Ammon's horn (tissue), 1 donor: ENCODE measurements at places on chromosomes 3 and 15.

DNA sequence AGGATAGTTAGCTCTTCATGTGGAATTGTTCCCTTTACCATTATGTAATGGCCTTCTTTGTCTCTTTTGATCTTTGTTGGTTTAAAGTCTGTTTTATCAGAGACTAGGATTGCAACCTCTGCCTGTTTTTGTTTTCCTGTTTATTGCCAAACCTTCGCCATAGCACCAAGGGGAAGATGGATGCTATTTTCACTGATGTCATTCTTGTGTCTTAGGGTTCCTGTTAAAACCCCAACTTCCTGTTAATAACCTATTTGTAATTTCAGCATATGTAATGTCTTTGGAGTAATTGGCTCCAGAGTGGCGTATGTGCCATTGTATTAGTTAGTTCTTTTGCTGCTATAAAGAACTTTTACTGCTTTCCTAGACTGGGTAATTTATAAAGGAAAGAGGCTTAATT lies 10.8 kb downstream of the SAMMSON start:
- DNase-seq: no peak

DNA sequence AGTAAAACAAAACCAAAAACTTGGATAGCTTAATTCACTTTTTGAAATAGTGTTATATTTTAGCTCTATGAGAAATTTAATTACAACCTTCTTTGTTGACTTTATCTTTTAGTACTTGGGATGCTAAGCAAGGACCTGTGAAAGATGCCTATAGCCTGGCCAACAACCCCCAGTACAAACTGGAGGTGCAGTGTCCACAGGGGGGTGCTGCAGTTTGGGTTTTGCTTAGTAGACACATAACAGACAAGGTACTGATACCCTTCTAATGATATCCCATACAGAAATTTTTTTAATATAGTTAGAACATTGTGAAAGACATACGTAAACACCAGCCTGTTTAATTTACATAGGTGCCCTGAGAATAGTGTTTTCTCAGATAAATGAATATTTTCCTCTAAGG lies 35.3 kb downstream of the CAPN7 start:
- DNase-seq: no peak

GRCh38 chr3:195666-196065 lies 897 bp upstream of the CHL1 start:
- peak; percentile 53 for DNase-seq

DNA sequence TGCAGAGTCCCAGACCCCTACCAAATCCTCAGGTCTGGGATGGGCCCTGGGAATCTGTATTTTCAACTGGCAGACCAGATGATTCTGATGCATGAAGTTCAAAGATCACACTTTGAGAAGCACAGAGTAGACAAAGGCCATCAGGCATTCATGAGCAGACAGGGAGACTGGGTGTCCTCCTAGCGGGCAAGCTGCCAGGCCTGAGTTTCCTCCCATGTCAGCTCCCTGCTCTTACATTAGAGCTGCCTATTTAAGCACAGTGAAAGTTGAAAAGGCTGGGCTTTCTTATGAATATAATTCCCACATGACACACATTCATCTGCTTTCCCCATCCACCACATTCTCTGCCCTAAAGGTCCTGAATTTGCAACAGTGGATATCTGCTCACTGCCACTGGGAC lies 14.0 kb downstream of the CAPN3 start:
- DNase-seq: no peak

- DNase-seq: no peak
Observed at GRCh38 chr15:82538961-82539690, 1.1 kb downstream of the RPS17 start.

- peak; percentile 11 for DNase-seq
Observed at GRCh38 chr3:38297947-38298711, 16.0 kb downstream of the SLC22A14 start.

- DNase-seq: no peak
Observed at GRCh38 chr3:80043226-80043625, 275.4 kb upstream of the ROBO1 start.

GRCh38 chr15:52139599-52140462 lies 27.3 kb upstream of the BCL2L10 start:
- DNase-seq: peak; percentile 76

DNA sequence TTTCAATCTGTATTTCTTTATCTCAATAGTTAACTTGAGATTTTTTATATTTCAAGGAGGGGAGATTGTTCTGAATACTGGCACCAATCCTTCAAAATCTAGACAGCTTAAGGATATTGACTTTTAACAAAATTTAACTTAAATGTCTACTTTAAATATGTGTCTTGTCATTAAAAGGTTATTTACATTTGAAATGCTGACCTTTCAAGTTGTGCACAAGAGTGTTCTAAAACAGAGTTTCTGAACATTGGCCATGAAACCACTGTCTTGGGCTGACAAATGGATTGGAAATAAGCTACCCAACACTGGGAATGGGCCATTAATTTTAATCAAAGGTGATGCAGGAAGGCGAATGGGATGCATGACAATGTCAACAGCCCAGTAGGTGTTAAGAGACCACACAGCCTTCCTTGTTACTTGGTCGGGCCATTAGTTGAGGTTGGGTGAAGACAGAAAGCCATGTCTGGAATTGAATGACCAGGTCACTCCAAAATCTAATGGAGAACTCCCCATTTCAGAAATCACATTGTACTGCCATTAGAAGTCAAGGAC lies 128.5 kb downstream of the CDIN1 start:
- no peak for DNase-seq

DNA sequence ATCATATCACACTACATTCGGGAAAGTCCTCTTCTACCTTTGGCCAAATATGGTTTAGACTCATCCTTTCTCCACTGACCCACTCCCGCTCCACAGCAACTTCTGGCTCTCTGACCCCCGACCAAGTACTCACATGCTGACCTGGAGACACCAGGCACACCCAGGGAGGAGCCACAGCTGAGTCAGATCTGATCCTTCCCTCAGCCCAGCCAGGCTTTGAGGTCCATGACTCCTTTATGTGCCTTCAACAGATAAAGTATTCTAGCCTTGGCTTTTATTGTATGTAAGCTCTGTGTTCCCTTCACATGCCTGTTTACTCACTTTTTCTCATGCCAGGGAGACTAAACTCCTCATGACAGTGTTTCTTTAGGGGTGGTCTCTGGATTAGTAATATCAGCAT lies 166.9 kb upstream of the UMPS start:
- no peak for DNase-seq

GRCh38 chr15:31345606-31346366 lies 19.2 kb downstream of the KLF13 start:
- no peak for DNase-seq

GRCh38 chr15:96002890-96003859 lies 327.3 kb upstream of the NR2F2 start:
- DNase-seq: no peak

DNA sequence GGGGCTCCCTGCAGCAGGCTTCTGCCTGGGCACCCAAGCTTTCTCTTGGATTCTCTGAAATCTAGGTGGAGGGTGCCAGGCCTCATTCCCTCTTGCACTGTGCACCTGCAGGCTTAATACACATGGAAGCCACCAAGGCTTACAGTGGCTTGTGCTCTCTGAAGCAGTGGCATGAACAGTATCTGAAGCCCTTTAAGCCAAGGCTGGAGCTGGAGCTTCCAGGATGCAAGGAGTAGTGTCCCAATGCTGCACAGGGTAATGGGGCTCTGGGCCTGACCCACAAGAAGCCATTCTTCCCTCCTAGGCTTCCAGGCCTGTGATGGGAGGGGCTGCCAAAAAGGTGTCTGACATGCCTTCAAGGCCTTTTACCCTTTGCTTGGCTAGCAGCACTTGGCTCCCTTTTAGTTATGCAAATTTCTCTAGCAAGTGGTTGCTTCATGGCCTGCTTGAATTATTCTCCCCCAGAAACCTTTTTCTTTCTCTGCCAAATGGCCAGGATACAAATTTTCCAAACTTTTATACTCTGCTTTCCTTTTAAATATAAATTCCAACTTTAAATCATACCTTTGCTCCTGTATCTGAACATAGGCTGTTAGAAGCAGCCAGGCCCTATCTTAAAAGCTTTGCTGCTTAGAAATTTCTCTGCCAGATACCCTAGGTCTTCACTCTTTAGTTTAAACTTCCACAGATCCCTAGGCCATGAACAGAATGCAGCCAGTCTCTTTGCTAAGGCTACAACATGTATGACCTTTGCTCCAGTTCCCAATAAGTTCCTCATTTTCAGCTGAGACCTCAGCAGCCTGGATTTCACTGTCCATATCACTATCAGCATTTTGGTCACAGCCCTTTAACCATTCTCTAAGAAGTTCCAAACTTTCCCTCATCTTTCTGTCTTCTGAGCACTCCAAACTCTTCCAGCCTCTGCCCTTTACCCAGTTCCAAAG lies 201.1 kb upstream of the LRRFIP2 start:
- peak; percentile 11 for DNase-seq

DNA sequence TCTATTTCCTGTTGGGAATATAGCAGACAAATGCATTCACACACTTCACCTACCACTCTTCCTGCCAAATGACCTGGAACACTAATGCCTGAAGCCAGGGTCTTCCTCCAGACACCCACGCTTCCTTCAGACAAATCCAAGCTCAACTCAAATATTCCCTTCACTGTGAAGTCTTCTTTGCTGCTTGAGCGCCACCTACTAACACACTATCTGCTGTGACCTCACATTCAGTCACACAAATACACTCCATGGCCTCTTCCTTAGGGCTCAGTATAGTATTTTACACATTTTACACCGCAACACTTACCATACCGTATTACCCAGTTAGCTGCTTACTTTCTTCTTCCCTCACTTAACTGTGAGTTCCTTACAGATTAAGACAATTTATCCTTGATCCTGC lies 149.4 kb downstream of the SHOX2 start:
- DNase-seq: no peak

DNA sequence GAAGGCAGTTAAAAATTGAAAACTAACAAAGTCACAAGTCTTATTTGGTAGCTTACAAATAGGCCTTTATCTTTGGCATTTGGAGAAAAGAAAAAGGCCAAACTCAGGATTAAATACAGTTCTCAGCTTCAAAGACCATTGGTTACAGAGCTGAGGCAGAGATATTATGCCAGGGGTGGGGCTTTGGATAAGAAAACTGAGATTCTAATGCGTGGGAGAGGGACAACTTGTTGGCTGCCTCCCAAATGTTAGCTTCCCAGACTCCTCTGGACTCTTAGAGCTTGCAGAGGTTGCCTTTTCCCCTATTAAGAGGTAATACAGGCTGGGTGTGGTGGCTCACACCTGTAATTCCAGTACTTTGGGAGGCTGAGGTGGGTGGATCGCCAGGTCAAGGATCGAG lies 231.8 kb downstream of the SQOR start:
- no peak for DNase-seq

GRCh38 chr15:63986751-63987341 lies 59.4 kb downstream of the DAPK2 start:
- DNase-seq: no peak

- no peak for DNase-seq
Observed at GRCh38 chr15:68371851-68372250, 60.1 kb downstream of the ITGA11 start.

GRCh38 chr3:156010829-156011228 lies 109.5 kb upstream of the KCNAB1 start:
- peak; percentile 57 for DNase-seq

DNA sequence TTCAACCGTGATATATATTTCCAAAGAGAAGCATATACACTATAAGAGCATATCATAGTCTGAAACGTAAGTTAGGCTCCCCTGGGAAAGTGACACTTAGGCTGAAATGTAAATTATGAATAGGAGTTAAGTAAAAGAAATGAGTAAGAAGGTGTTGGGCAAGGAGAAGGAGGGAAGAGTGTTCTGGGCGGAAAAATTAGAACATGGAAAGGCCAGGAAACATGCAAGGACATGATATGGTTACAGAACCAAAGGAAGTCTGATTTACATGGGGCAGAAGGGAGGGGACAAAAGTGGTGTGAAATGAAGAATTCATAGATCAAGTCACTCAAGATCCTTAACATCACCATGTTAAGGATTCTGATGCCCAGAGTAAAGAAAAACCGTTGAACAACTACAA lies 75.2 kb downstream of the SCAPER start:
- no peak for DNase-seq

DNA sequence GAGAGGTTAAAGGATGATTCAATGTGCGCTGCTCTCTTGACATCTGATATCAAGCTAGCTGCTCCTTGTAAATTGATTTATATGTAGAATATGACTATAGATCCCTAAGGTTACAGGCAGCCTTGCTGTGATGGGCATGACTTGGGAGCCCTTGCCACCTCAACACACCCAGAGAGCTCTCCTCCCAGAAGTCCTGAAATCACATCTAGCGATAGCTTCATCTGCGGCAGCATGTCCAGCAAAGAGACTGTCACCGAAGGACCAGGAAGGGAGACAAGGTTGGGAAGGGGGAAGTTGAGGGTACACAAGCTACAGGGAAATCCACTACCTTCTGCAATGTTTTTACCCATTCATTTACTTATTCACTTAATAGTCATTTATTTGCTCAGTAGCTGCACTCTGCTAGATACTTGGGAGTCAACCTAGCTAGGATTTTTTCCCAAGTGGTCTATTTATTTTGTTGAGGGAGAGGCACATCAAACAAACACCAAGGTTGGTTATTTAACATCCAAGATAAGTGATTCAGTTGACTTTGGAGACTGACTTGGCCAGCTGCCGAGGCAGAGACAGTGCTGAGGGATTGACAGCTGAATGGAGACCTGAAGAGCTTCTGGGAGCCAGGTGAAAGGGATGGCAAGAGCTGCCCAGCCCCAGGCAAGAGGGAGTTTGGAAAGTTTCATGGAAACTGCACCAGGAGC lies 205.8 kb upstream of the IL12A start:
- DNase-seq: no peak

DNA sequence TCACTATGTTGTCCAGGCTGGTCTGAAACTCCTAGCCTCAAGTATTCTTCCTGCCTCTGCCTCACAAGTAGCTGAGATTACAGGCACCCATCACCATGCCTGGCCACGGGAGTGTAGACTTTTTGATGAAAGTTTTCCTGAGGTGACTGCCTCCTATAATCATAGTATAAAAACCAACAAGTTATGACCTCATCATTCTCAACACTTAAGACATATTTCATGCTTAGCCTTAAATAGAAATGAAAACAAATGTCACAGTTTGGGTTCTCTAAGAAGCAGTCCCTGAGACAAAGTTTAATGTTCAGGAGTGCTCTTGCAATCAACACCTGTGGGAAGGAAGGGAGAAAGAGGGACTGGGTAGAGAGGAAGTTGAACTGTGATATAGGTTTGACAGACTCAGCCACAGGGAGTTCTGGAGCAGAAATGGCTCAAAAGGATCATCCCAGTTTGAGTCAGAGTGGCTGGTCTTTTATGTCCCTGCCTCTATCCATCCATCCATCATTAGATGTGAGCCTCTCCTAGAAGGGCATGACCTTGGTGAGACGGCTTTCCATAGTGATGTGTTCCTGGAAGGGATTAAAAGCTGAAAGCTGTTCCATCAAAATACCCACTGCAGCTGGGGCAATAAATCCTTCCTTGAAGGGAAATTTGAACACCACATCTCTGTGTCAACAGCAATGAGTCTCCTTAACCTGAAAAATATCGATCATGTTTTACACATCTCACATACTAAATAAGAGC lies 16.2 kb upstream of the ABHD5 start:
- DNase-seq: no peak
